ENCODE measurements at places on chromosomes 11 and 22.

GRCh38 chr11:108592591-108593213 is 866 bp downstream of the EXPH5 start:
- peak; percentile 12 for DNase-seq

DNA sequence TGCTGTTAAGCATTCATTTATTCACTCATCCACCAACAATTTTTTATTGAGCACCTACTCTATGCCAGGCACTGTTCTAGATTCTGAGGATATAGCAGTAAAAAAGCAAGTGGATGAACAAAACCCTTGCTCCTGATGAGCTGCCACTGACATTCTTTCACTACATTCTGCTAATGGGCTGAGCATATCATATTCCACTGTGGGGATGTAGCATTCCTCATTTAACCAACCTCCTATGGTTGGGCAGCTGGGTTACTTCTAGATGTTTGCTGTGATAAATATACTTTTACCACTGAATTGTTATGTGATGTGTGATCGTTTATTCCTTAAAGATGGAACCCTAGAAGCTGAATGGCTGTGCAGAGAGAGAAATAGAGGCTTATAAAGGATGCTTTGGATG is 176.9 kb downstream of the MN1 start:
- DNase-seq = no peak

GRCh38 chr22:50676661-50677492 is 4.3 kb downstream of the SHANK3 start:
- DNase-seq = no peak

- no peak for DNase-seq
Measured at GRCh38 chr11:22521226-22521625, 104.4 kb downstream of the FANCF start.

GRCh38 chr11:2466069-2466801 is 21.4 kb downstream of the KCNQ1 start:
- no peak for DNase-seq

- DNase-seq = no peak
Measured at GRCh38 chr11:102464859-102465500, 12.4 kb upstream of the TMEM123 start.

DNA sequence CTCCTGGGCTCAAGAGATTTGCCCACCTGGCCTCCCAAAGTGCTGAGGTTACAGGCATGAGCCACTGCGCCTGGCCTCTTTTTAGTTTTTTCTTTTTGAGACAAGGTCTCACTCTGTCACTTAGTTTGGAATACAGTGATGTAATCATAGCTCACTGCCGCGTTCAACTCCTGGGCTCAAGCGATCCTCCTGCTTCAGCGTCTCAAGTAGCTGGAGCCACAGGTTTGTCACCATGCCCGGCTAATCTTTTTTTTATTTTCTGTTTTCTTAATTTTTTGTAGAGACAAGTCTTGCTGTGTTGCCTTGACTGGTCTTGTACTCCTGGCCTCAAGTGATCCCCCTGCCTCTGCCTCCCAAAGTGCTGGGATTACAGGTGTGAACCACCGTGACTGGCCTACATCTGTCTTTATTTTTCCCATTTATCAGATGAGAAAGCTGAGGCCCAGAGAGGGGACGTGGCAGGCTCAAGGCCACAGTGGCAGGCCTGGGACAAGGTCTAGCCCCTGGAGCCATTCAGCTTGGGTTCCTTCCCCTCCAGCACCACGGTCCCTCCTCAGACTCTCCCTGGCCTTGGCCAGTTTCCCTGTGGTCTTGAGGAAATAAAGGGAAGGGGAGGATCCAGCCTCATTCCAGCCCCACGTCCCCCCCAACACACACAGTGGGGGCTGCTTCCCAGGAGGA is 2.8 kb upstream of the KDELR3 start:
- DNase-seq = no peak

DNA sequence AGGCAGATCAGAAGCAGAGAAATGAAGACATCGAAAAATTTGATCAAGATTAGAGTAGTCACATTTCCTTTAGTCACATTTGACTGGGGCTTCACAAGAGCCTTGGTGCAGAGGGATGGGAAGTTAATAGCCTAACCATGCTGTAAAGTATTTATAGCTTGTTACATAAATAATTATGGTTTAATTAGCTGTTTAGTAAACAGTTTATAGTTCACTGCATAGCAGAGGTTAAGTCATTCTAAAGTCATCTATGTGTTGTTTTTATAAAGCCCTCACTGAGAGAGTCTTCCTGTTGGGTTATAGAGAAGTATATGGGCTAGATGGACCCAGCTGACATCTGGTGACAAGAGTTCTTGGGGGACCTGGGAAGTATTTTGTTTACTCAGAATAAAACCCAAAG is 47.1 kb downstream of the INSC start:
- DNase-seq = no peak

GRCh38 chr11:117295438-117296137 is 4.4 kb downstream of the BACE1-AS start:
- DNase-seq = no peak

All from NCI-H1105 treated with DMSO at 0.1 percent for 48 hours (cell line).